Stimulated activated CD4-positive, alpha-beta T cell treated with anti-CD3 and anti-CD28 coated beads, TNF-alpha, amount 100 ng/mL, for 1 hour (primary cell): ENCODE measurements at places on chromosomes 5 and 9.

DNA sequence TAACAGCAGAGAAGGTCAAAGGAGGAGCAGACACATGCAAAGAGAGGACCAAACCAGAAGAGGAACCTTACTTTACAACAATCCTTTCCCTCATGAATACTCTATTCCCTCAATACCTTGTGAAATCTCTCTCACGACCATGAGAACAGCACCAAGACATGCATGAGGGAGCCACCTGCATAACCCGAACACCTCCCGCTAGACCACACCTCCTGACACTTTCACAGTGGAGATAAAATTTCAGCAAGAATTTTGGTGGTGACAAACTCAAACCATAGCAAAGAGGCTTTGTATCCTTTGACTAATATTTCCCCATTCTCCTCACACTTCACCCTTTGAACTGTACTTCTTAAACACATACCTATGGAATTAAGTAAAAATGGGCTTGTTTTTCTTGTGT is 101.7 kb downstream of the RORB start:
- no peak for DNase-seq

- no peak for DNase-seq
These were observed 32.5 kb upstream of the MYORG start for GRCh38 chr9:34409154-34409553.

- no peak for DNase-seq
These were observed 160.6 kb upstream of the SHB start for GRCh38 chr9:38229504-38230155.

GRCh38 chr9:68619636-68620035 is 79.0 kb upstream of the TMEM252 start:
- no peak for DNase-seq

DNA sequence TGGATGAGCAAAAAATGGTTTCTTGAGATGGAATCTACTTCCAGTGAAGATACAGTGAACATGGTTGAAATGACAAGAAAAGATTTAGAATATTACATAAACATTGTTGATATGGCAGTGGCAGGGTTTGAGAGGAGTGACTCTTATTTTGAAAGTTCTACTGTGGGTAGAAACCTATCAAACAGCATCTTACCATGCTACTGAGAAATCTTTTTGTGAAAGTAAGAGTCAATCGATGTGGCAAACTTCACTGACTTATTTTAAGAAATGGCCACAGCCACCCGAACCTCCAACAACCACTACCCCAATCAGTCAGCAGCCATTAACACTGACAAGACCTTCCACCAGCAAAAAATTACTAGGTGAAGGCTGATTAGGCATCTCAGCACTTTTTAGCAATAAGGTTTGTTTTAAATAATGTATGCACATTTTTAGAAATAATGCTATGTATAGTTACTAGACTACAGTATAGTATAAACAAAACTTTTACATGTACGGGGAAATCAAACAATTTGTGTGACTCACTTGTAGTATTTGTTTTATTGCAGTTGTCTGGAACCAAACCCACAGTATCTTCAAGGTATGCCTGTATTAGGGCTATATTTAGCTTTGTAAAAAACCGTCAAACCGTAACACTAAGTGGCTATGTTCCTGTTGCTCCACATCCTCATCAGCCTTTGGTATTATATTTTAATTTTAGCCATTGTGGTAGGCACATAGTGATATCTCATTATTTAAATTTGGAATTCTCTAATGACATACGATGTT is 30.6 kb upstream of the ADAMTS6 start:
- no peak for DNase-seq
